Left cardiac atrium (tissue), 4 donors: ENCODE measurements at places on chromosomes 3 and 15. TPM values are rescaled to one million over a fixed set of nuclear protein-coding genes. Genes with fewer than 3 reads are reported as not detected.

DNA sequence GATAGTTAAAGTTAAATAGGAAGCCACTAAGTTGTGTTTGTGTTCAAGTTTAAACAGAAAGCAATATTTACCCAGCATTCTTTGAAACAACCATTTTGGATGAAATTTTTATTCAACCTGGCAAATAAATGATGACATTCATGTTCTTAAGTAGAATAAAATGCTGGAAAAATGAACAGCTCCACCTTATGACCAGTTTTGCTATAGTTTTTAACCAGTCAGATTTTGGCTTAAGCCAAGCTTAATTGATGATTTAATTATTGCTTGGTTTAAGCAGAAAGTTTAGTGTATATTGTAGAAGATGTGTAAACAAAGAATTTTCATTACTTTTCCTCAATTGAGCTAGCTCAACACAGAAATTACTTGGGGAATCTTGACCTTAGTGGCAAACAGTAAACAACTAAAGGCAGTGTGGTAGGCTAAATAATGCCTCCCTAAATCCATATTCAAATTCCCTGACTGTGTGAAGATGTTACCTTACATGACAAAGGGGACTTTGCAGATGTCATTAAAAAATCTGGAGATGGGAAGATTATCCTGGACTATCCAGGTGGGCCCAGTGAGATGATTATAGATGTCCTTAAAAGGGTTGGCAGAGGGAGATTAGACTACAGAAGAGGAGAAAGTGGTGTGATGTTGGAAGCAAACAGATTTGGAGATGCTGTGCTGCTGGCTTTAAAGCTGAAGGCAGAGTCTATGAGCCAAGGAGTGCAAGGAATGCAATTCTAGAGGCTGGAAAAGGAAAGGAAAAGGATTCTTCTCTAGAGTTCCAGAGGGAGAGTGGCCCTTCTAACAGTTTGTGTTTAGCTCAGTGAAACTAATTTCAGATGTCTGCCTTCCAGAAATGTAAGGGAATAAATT lies 448.6 kb upstream of the GOLIM4 start:
- DNase-seq, result no peak

DNA sequence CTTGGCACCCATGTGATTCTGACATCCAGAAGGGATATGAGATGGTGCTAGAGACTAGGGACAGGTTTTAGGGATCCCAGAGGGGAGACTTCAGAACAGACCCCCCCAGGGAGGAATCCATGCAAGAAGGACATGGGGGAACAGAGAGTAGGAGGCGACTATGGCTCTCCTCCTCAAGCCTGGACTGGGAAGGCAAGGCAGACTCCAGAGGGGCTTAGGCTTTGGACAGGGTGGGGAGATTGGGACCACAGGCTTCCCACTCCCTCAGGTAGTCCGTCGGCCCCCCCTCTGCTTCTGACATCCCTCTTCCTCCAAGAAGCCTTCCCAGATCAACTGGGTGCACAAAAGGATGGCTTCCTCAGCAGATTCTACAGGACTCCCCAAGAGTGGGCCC lies 3.0 kb upstream of the VIPR1 start:
- DNase-seq, result no peak

DNA sequence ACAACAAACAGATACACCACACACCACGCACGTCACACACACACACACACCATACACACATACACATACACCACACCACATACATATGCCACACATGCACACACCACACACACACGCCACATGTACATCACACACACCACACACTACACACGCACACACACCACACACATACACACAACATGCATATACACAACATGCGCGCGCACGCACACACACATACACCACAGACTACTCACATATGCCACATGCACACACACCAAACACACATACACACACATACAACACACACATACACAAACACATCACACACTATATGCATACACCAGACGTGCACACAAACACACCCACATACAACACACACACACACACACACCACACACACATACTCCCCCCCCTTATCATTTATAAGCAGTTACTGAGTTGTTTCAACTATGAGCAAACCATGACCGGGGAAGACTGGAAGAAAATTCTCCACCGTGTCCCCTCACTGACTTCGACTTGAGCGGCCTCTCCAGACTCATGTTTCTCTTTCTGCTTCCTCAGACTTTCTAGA lies 126.7 kb upstream of the IQSEC1 start:
- no peak for DNase-seq

GRCh38 chr3:73349657-73350056 lies 275.1 kb downstream of the PDZRN3 start:
- DNase-seq, result no peak

- no peak for DNase-seq
Measured at GRCh38 chr15:28265334-28266019, 56.5 kb downstream of the HERC2 start.

IL5RA gene
- total RNA-seq, result 2.3 TPM

- DNase-seq, result no peak
Measured at GRCh38 chr3:99781761-99782160, 35.9 kb upstream of the CMSS1 start.

DNA sequence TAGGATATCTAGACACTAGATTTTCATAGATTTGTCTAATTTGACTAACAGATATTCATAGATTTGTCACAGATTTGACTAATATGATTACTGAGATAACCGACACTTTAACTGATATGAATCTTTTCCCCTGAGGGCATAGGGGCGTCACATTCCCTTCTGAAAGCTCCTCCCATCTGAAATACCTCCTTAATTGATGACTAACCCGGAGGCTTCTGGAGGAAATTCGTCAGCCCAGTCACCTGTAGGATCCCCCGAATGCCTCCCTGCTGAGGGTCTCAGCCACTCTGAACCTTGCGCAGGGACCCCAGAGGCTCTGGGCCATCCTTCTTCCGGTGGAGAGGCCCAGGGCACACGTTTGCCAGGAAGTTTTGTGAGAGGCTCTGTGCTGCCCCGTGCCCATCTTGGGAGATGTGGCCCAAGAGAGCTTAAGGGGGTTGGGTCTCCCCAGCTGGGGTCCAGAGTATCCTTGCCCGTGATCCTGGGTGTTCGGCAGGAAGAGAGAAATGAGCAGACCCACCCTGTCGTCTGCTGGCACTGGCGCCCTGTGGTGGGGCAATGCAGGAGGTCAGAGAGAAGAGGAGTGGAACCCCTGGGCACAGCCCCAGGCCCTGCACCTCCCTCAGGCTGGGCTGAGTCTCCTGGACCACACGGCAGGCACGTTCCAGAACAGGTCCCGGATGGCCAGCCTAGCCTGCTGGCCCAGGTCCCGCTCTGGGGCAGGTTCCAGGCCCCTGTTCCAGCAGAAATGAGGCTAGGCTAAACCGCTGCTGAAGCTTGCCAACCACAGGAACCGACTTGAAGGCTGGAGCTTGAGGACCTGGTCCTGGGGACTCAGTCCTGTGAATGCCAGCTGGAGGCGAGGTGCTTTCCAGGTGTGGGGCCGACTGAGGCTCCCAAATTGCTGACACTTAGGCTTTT lies 1.7 kb downstream of the PLA2G4D start:
- no peak for DNase-seq

DAZL gene
- total RNA-seq, result not detected

- DNase-seq, result peak; percentile 23
Measured at GRCh38 chr3:120470870-120471269, 20.1 kb upstream of the FSTL1 start.

GRCh38 chr3:38601956-38602550 lies 47.4 kb downstream of the SCN5A start:
- no peak for DNase-seq

DNA sequence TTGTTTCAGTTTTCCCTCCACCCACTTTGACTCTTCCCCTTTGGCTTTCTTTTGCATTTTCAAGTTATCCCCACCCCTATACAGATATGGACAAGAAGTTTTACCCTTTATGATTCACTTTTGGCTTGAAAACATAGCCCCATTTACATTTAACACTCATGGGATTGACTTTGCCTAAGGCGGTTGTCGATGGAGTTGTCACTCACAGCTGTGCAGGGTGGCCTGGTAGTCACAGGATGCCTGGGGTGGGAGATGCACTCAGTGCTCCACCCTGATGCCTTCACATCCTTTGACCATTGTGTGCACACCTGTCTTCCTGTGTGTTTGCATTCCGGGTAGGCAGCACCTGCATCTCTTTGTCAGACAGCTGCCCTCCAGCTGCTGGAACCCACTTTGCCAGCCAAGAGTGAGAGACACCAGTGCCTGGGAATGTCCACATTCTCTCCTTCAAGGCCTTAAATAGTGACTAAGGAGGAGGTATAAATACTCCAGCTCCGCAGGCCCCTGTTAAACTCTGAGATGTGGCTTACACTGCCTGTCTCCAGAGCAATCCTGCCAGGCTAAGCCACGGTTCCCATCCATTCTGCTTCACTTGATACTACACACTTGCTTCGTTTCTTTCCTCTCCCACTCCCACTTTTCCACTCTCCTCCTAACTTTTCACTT lies 191.5 kb upstream of the SLC24A5 start:
- DNase-seq, result no peak

GRCh38 chr15:75339531-75340240 lies 3.8 kb downstream of the COMMD4 start:
- DNase-seq, result no peak

- no peak for DNase-seq
Measured at GRCh38 chr3:183220828-183221227, 32.2 kb upstream of the B3GNT5 start.

DNA sequence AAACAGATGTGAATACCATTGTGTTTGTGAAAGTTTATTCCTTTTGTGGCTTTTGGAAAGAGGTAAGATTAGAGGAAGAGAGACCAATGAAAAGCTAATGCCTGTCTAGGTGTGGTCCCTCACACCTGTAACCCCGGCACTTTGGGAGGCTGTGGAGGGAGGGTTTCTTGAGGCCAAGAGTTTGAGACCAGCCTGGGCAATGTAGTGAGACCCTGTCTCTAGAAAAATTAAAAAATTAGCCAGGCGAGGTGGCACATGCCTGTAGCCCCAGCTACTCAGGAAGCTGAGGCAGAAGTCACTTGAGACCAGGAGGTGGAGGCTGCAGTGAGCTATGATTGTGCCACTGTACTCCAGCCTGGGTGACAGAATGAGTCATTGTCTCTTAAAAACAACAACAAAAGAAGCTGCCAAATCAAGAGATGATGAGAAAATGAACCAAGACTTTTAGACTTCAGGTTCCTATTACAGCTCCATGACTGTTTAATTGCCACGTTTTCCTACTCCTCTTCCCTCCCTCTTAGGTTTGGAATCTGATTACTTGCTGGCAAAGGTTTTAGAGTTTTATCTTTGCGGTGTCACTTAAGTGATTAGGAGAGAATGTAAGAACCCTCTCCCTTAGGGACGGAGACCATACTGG lies 68.7 kb downstream of the CGNL1 start:
- no peak for DNase-seq

DNA sequence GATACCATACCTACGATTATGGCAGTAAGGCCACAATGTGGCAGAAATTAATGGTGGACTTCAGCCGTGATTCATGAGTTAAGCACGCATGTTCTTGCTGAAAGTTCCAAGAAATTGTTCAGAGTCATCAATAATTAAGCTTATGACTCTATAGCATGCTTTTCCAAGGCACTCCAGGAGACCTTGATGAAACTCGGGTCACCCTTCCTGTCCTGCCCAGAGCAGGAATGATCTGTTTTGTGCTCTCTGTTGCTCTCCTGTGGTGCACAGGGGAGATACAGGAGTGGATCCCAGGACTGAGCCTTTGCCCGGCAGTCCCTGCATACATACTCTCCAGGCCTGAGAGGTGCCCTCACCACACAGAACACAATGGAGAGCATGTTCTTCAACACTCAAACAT lies 141.6 kb upstream of the SLC2A2 start:
- no peak for DNase-seq

- no peak for DNase-seq
Measured at GRCh38 chr15:62472616-62473299, 307.7 kb upstream of the C2CD4B start.

DNA sequence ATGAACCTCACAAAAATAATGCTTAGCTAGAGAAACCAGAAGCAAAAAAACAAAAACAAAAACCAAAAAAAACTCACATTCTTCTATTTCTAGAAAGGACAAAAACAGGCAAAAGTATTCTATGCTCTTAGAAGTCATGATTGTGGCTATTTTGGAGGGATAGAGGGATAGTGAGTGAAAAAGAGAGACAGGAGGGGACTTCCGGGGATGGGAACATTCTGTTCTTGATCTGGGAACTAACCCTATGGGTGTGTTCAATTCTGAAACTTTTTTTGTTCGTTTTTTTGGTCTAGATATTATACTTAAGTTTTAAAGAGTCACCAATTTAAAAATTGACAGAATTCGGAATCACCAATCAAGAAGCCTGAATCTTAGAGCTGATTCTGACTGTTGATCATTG lies 120.0 kb upstream of the TPM1 start:
- no peak for DNase-seq

DNA sequence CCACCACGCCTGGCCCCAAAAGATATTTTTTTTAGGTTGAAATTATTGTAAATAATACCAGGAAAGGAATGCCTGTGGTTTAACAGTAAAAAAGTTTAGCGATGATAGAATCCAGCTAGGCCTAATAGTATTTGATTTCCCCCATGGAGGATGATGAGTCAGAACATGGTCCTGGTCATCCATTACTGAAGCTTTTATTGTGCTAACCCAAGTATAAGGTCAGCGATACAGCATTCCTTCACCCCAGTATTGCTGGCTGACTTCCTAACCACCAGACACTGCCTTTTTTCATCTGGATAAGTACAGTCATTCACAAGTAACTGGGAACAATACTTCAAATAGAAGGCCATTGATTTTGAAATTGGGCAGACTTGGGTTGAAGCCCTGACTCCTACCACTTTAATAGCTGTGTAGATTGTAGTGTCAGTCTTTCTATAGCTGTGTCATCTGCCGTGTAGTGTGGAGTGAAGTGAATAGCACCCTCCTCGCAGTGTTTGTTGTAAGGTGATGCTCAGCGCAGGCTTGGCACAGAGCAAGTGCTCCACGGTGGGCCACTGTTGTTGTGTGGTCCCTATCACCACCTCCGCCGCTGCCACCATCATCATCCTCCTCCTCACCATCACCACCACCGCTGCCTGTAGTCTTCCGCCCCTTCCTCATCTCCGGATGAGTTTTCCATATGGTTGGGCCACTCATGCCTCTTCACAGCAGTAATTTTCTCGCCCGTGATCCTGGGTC lies 436.0 kb upstream of the TPM1 start:
- no peak for DNase-seq

GRCh38 chr15:34886134-34886533 lies 83.4 kb downstream of the AQR start:
- no peak for DNase-seq

- no peak for DNase-seq
Measured at GRCh38 chr3:195549931-195550519, 6.9 kb upstream of the PPP1R2 start.

LOXL1 gene
- total RNA-seq, result 12.0 TPM

DNA sequence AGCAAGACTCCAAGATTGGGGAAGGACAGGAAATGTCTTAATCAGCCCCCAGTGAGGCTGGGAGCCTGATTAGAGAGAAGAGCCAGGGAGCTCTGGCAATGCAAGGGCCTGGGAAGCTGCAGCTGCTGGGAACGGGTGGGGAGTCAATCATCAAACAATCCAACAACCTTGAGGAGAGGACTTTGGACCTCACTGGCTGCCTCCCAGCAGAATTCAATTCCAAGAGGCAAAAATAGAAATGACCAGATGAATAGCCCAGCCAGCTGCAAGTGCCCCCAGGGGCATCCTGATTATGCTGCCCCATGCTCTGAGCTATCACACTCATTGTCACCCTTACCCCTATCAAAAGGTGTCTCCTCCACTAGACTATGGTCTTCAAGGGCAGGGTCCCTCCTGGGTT lies 6.1 kb upstream of the HOMER2 start:
- DNase-seq, result no peak

- peak; percentile 73 for DNase-seq
Measured at GRCh38 chr15:100721758-100722550, 119.6 kb downstream of the ASB7 start.

GRCh38 chr3:30551266-30551665 lies 55.1 kb upstream of the TGFBR2 start:
- DNase-seq, result no peak

- no peak for DNase-seq
Measured at GRCh38 chr3:95459706-95460105, 1354.7 kb upstream of the EPHA6 start.
